NAMALWA (cell line): ENCODE measurements at places on chromosomes 4 and X.

GRCh38 chr4:53009824-53010223, 147.7 kb downstream of the RASL11B start:
- no peak for DNase-seq

- no peak for DNase-seq
These were observed 1040.3 kb upstream of the PCDH10 start for GRCh38 chr4:132108784-132109183.

GRCh38 chr4:78347527-78347926, 204.0 kb upstream of the ANXA3 start:
- no peak for DNase-seq

DNA sequence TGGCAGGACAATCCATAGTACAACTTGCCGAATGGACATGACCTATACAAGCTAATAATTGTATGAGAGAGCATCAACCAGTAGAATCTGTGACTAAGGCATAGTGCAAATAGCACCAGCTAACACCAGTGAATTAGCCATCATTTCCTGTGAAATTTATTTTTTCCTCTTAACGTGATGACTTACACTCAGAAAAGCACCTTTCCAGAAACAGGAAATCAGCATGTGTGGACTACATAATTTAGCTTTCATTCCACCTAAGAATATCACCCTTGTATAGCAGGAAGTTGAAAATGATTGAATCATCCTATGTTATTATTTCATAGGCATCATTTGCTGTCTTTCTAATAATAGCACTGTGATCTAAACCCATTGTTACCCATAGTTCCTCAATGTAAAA, 1393.4 kb upstream of the PCDH7 start:
- no peak for DNase-seq

GRCh38 chr4:32884198-32884597, 2164.0 kb downstream of the PCDH7 start:
- DNase-seq: no peak

DNA sequence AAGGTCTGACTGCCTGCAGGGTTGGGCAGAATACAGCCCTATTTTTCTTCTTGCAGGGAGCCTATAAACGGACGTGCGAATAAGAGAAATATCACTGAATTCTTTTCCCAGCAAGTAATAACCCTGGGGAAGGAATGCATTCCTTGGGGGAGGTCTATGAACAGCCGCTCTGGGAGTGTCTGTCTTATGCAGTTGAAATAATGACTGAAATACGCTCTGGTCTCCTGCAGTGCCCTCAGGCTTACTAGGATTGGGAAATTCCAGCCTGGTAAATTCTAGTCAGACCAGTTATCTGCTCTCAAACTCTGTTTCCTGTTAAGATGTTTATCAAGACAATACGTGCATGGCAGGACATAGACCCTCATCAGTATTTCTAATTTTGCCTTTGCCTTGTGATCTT, 72.1 kb upstream of the FAM241A start:
- DNase-seq: no peak

- DNase-seq: no peak
These were observed 52.1 kb downstream of the IDS start for GRCh38 chrX:149453030-149453429.

DNA sequence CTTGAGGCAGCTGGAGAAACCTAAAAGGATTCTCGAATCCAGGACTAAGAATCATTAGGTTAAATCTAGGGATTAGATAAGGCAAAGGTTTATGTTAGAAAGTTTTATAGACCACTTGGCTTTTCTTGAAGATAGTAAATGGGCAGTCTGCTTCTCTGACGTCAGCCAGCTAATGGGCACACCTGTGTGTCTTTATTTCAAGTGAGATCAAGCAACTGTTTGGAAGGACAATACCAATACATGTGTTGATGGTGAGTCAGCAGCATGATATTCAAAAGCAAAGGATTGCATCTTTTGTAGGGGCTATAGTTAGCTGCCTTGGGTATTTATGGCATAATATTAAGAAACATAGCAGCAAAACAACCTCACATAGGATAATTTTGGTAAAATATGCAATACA, 46.5 kb upstream of the GRPR start:
- DNase-seq: no peak

DNA sequence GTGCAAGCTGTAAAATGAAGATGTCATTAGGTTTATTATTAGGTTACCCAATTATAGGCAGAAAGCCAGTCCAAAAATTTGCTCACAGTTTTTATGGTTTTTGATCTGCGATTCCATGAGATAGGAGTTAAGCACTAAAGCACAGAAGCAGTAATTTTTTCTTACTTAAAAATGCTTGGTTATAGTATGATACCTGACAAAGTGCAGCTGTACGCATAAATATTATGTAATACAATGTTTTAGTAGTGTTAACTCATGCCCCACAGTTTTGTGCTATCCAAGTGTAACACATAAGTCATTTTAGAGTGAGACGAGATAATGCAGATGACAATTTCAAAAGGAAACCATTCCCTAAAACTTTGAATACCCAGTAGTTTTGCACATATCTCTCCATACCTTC, 357.8 kb downstream of the TMA16 start:
- no peak for DNase-seq

DNA sequence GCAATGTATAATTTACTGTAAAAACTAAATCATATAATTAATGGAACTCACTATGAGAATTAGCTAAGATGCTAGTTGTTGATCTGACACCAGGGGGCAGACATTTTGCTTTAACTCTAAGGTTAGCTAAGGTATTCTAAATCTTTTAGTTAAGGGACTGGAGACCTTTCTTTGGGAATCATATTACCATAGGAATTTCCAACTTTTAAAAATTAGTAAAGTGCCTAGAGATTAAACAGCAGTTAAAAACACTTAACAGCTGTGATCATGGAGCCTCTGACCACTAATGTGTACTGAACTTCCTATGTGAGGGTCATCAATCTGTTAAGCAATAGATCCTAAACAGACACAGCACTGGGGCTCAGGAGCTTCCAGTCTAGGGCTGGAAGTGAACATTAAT, 226.6 kb downstream of the NSUN7 start:
- DNase-seq: peak; percentile 74

DNA sequence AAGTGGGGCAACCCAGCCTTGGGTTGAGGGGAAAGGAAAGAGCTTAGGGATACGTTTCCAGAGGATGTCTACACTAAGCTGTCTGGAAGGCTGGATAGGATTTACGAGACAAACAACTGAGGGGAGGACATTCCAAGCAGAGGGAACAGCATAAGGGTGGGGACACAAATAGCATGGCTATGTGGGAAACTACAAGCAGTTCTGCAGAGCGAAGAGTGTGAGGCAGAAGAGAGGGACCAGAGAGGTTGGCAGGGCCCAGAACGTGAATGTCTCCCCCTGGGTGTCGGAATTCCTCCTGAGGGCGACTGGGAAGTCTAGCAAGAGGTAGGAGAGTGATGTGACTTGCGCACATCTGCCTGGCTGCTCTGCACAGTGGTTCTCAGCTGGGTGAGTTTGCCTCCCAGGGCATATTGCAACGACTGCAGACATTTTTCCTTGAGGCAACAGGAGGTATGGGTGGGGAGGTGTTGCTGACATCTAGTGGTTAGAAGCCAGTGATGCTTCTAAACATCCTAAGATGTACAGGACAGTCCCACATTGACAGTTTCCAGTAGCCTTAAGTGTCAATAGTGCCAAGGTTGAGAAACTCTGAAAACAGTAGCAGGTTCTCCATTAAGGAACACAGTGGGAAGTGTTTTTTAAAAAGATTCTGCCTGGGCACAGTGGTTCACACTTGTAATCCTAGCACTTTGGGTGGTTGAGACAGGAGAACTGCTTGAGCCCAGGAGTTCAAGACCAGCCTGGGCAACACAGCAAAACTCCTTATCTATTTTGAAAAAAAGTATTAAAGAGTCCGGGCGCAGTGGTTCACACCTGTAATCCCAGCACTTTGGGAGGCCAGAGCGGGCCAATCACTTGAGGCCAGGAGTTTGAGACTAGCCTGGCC, 9.2 kb downstream of the NDUFA1 start:
- DNase-seq: peak; percentile 74

- DNase-seq: no peak
These were observed 44.4 kb downstream of the SEL1L3 start for GRCh38 chr4:25818371-25818871.

GRCh38 chr4:153205757-153206156, 1.5 kb downstream of the TRIM2 start:
- DNase-seq: no peak

- no peak for DNase-seq
These were observed 559.6 kb downstream of the SPRY1 start for GRCh38 chr4:123956204-123956603.

GRCh38 chrX:40073439-40074054, 24.2 kb downstream of the BCOR start:
- no peak for DNase-seq

- no peak for DNase-seq
These were observed 230.3 kb upstream of the NEIL3 start for GRCh38 chr4:177079327-177079726.

DNA sequence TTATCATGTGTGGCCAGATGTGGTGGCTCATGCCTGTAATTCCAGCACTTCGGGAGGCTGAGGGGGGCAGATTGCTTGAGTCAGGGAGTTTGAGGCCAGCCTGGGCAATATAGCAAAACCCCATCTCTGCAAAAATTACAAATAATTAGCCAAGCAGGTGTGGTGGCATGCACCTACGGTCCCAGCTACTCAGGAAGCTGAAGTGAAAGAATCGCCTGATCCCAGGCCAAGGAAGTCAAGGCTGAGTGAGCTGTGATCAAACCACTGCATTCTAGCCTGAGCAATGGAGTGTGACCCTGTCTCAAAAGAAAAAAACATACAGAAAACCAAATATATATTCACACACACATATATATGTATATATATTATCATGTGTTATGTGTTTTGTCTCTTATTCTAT, 15.0 kb downstream of the APELA start:
- no peak for DNase-seq

GRCh38 chr4:83013420-83013867, 2.8 kb upstream of the LIN54 start:
- DNase-seq: no peak

DNA sequence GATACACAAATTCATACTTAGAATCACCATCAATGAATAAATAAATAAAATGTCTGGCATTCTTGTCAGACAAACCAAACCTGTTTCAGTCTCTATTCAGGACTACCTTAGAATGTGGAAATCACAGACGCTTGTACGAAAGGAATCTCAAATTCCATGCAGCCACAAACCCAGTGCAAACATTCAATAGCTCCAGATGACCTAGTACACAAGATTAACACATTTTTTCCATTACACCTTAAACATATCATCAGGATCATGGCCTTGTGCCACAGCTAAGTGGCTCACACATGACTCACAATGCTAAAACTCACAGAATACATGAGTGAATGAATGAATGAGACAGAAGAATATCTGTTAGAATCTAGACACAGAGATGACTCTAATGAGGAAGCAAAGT, 134.2 kb downstream of the PWWP3B start:
- DNase-seq: no peak

- no peak for DNase-seq
These were observed 52.6 kb upstream of the PPARGC1A start for GRCh38 chr4:23942471-23942870.

GRCh38 chr4:112510291-112511092, 5.5 kb downstream of the NEUROG2 start:
- DNase-seq: no peak

GRCh38 chr4:66340286-66340893, 670.1 kb upstream of the EPHA5 start:
- no peak for DNase-seq

- no peak for DNase-seq
These were observed 75.2 kb downstream of the GABRB1 start for GRCh38 chr4:47106561-47106960.

- DNase-seq: no peak
These were observed 23.2 kb downstream of the IL15 start for GRCh38 chr4:141659539-141659938.

DNA sequence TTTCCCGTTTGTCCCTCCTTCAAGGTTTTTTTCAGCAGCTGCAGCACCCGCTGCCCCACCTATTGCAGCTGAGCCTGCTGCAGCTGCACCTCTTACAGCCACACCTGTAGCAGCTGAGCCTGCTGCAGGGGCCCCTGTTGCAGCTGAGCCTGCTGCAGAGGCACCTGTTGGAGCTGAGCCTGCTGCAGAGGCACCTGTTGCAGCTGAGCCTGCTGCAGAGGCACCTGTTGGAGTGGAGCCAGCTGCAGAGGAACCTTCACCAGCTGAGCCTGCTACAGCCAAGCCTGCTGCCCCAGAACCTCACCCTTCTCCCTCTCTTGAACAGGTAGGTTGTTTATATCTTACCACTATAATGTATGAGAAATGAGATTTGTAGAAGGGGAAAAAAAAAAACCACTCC, 4.5 kb downstream of the PRR27 start:
- DNase-seq: peak; percentile 7

DNA sequence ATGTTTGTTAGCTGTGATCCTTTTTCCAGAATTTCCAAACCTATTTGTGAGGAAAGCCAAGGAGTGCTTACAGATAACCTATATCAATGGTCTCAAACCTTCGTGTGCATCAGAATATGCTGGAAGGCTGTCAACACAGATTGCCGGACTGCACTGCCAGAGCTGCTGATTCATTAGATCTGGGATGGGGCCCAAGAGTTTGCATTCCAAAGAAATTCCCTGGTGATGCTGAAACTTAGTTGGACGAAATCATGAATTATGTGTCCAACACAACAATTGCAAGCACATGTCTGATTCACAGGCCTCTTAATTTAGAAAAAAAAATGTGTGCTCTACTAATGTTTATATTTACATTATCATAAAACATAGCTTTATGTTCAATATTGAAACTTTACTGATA, 544.0 kb upstream of the AMOT start:
- no peak for DNase-seq

- DNase-seq: no peak
These were observed 19.1 kb downstream of the SASH3 start for GRCh38 chrX:129798888-129799287.

GRCh38 chr4:112518675-112519074, 2.7 kb upstream of the NEUROG2 start:
- no peak for DNase-seq

- no peak for DNase-seq
These were observed 180.9 kb downstream of the SMIM20 start for GRCh38 chr4:26094911-26095310.

DNA sequence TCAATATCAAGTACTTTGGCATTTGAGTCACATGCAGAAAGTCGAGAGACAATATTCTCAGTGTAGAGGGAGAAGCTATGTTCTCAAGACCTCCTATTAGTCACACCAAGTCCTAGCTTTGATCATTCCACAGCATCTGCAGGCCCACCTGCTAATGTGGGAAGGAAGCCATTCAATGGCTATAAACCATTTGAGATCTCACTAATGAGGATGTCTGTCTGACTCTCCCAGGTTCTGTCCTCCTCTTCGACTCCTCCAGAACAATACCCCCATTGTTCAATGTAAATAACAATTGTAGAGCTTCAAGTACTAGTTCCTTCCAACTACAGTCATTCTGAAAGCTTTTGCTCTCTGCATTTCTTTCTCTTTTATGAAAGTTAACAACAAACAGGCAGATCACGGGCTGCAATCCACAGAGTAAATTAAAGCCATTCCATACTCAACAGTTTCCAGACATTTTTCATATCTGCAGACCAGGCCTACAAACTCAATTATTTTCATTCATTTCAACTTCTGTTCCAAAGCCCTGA, 140.2 kb upstream of the EDNRA start:
- no peak for DNase-seq
